AG04449 (cell line): ENCODE measurements at places on chromosomes 2 and 18.

DNA sequence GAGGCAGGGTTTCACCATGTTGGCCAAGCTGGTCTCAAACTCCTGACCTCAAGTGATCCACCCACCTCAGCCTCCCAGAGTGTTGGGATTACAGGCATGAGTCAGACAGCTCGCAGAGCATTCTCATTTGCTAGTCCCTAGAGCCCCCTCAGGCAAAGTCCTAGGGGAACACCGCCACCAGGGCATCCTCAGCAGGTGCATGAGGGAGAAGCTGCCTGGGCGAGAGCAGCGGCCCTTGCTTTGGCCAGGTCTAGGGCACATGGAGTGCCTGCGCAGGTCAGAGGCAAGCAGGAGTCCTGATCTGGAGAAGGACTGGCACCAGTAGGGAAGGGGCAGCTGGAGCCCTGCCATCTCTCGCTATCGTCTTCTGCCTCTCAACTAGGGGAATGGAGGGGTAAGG is 32.4 kb downstream of the NGEF start:
- no peak for DNase-seq

DNA sequence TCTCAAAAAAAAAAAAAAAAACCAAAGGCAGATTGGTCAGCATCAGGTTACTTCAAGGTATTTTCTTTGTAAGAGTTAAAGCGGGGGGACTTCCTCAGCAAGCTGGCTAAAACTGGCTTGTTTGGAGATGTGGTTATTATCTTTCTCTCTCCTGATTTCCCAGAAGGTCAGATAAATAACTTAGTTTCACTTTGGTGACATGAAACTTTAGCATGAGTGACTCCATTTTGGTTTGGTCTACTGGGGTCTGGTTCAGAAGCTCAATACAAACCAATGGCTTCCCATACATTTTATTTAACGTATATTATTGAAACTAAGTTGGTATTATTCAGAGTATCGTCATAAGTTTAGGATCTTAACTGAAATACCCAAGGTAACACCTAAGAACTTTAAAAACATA is 41.6 kb upstream of the AMMECR1L start:
- DNase-seq: no peak

DNA sequence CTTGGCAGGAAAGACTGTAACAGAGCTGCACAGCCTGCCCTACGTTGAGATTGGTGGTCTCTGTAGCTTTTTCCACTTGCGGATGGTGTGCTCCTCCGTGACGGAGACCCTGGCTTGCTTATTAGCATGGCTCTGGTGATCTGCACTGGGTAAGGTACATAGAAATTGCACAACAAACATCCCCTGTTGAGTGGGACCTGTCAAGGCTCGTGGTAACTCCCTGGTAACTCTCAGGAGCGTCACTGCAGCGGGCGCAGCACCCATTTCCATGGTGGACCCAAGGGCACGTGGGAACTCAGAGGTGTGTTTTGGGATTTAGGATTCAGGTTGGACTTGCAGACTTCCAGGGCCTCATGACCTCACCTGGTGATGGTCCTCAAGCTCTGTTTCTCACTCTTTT is 1.1 kb downstream of the TRAF3IP1 start:
- no peak for DNase-seq

DNA sequence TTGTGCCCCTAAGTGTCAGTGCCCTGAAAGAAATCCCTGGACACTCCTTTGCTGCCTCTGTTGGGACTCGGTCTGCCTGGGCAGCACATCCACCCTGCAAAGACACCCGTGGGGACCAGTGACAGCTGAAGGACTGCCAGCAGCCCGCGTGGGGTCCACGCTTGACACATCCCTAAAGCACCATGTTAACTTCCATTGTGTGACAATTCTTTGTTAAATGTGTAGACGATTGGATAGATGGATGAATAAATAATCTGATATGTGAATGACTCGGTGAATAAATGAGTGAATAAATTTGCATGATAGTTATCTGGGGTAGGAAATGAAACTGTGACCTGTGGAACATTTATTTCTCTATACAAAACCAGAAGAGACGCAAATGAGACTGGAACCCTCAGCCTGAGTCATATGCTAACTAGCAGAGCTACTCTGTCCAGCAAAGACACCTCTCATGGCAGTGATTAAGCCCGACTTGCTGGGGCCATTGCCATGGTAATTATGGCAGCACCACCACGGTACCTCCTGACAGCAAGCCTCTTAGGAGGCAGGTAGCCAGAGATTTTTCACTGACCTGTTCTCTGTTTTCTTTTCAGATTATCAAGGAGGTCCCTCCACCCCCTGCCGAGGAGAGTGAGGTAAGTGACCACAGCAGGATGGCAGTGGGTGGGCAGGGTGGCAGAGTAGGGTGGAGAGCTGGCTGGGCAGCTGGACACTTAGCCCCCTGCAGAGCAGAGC is 156.8 kb downstream of the ANTXR1 start:
- no peak for DNase-seq

GRCh38 chr2:64323197-64323596 is 130.8 kb upstream of the LGALSL start:
- DNase-seq: no peak

DNA sequence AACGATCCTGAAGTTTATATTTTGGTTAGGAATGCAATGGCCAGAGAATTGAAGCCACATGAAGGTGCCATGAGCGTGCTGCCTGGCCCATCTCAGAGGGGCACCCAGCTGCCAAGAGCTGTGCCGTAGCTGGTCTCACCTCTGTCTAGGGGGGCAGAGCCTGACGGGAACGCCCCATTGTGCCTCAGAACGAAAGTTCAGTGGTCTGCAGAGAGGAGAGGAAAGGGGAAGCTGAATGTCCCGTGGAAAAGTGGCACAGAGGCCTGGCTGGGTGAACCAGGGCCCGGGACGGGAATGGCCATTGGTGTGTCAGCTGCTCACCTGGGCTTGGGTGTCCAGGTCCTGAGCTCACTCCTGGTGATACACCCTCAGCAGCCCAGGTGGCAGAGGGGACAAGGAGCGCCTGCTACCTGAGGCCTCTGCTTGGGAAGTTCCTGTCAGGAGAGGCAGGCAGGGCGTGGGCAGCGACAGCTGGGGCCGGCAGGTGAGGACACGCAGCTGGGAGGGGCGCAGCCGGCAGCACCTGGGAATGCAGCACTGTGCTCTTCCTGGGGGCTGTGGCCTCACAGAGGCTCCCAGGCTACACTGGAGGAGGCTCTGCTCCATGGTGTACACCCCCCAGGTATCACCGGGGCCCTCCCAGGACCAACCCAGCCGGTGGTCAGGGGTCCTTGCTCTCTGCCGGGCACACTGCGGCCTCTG is 67.3 kb downstream of the PARD6G start:
- no peak for DNase-seq
